Amniotic epithelial cell (primary cell): ENCODE measurements at places on chromosomes 2 and 18.

DNA sequence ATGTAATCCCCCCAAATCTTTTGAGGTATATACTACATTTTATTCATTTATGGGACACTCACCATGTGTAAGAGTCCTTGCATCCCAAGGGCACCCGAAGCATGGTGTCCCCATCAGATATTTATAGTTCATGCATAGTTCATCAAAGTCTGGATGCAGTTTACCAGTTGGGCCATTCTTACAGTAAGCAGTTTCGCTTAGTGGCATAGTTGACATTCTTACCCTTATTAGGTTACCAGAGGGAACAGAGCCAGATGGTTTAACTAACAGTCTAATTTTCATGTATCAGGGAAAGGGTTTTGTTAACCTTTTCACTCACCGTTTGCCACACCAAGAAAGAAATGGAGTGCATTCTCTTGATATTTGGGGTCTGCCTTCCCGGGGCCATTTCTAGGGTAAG lies 7.1 kb downstream of the ZNF407 start:
- DNase-seq = no peak

GRCh38 chr2:86621280-86621943 lies 2.3 kb downstream of the RNF103 start:
- DNase-seq = peak; percentile 24

DNA sequence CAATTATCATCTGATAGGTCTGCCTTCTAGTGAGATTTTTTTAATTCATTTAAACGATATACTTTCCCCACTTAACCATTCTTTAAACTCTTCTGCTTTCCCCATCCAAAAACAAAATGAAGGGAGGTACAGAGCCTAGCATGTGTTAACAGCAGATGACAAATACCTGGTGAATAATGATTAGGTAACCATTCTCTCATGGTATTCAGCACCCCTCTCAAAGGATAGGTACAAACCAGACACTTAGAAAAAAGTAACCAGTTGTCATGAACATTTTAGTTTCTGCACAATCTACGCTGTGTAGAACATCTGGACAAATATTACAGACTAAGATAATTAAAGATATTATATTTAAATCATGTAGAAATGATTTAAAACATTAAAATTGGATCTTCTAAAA lies 56.3 kb downstream of the DNAH7 start:
- no peak for DNase-seq

- DNase-seq = no peak
These were observed 564.7 kb upstream of the SLC39A10 start for GRCh38 chr2:195092341-195092740.

GRCh38 chr2:144011098-144011497 lies 508.8 kb downstream of the ZEB2 start:
- DNase-seq = no peak

GRCh38 chr2:33210626-33211025 lies 263.9 kb downstream of the LTBP1 start:
- DNase-seq = peak; percentile 99

DNA sequence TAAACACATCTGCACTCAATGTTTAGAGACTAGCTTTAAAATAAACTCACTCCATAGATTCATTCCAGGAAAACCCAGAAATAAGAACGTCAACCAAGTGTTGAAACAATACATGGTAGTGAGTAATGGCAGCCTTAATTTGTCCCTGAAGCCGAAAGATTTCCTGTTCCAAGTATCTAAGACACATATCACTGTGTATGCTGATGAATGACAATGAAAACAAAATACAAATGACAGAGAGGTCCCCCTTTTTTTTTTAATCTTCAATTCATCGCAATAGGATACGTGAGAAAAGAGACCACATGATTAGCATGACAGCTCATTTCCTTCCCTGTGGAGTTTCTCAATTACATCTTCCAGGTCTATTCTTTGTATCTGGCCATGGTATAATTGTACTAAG lies 160.5 kb upstream of the STK17B start:
- DNase-seq = no peak

GRCh38 chr18:37445836-37446235 lies 119.8 kb downstream of the CELF4 start:
- no peak for DNase-seq

DNA sequence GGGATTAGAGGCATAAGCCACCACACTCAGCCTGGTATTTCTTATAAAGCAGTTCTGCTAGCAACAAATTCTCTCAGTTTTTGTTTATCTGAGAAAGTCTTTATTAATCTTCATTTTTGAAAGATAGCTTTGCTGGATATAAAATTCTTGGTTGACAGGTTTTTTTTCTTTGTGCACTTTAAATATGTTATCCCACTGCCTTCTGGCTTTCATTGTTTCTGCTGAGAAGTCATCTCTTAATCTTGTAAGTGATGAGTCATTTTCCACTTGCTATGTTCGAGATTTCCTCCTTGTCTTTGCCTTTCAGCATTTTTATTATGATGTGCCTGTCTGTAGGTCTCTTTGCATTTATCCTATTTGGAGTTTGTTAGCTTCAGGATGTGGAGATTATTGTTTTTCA lies 5.9 kb upstream of the ELAC1 start:
- DNase-seq = peak; percentile 16

DNA sequence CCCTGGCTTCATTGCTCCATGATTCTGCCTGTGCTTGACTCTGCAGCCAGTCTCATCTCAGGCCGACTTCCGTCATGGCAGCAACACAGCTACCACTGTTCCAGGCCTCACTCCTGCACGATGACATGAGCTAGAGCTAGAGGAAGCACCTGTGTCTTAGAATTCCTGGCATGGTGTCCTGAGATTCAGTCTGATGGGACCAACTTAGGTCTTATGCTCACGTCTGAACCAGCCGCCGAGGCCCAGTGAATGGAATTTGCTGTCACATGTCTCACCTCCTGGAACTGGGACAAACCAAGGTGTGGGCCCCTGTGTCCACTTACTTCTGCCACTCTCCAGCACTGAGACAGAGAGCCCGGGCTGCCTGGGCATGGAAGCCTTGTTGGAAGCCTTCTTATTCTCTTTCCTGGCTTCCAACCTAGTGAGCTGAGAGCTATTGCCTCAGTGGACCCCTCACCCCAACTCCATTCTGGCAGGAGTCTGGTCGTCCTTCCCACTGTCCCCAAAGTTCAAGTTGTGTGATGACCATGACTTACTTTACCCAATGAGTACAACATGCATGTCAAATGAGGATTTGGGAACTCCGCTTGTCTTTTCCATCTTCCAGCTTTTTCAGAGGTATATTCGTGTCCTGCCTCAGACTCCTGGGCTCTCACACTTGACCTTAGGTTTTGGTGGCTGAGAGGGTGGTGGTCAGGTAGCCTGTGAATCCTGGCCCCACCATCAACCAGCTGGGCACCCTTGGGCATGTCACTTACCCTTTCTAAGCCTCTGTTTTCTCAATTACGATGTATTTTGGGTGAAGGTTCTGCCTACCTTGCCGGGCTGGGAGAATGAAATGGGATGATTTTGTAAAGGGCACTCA lies 39.1 kb upstream of the HS6ST1 start:
- no peak for DNase-seq

GRCh38 chr2:234476766-234477165 lies 20.1 kb downstream of the ARL4C start:
- no peak for DNase-seq

DNA sequence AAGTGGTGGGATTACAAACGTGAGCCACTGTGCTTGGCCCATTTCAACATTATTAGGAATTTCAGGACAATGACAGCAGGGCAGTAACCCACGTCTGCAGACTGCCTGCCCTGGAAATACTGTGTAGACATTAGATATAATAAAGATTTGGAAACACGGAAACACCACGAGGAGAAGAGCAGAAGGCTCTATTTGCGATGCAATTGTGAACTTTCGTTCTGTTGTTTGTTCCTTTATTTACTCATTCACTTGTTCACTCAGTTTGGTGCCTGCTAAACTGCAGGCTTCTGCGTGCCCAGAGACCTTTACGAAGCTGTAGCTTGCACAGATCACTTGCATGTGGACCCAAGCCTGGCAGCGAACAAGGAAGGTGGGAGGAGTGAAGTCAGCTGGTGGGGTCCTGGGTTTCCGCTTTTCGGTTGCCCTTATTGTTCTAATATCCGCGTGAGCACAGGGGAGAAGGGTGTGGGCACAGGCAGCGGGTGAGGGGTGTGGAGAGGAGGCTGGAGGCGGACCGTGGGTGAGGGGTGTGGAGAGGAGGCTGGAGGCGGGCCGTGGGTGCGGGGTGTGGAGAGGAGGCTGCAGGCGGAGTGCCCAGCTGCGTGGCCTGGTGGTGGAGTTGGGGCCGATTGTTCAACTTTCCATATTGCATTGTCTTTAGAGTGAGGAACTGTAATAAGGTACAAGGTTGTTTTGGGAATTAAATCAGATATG lies 3.4 kb downstream of the COLEC11 start:
- DNase-seq = no peak

- no peak for DNase-seq
These were observed 2.0 kb downstream of the SRSF7 start for GRCh38 chr2:38748943-38749804.

- DNase-seq = no peak
These were observed 3.9 kb downstream of the HOXD1 start for GRCh38 chr2:176192351-176192750.

- DNase-seq = peak; percentile 19
These were observed 101.7 kb upstream of the FN1 start for GRCh38 chr2:215537611-215538010.

GRCh38 chr2:239329972-239330572 lies 70.7 kb downstream of the HDAC4 start:
- no peak for DNase-seq

DNA sequence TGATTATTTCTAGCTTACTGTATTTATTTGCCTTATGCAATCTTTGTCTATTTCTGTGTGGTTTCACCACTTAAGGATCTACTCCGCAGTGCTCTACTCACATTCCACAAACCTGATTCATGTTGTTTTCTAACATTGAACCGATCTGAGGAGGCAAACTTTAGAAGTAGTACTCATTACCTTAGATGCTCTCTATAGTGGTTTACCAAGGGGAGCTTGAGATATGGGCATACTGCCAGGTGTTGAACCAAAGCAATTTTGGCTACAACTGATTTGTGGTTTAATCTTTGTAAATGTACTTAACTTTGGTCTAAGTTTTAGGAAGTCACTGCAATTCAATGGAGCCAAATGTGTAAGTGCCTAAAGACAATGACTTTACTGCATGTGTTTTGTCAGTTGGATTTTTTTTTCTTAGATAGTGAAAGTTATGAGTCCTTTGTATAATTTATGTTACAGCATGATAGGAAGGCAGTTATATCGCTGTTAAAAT lies 50.1 kb downstream of the MAP2 start:
- DNase-seq = peak; percentile 97

- DNase-seq = no peak
These were observed 12.5 kb upstream of the WDSUB1 start for GRCh38 chr2:159298967-159299366.
